ENCODE measurements at places on chromosomes 2 and 18.
A peak's percentile ranks its signal among the peaks of the same experiment; 100 is the strongest.

DNA sequence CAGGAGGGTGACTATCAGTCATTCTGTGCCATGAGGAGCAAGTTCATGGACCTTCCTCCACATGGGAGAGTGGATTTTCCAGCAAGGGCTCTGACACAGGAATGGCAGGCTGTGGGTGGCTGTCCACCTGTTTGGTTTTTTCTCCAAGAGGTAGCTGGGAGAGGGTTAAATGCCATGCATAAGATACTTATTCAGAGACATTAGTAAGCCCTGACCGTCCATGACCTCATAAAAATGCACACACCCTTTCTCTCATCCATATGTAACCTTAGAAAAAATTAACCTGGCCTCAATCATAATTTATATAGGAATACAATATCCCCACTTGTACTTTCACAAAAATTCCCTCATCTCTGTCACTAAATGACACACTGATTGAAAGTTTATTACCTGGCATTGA lies 51.3 kb downstream of the NPPC start:
- DNase-seq: no peak

DNA sequence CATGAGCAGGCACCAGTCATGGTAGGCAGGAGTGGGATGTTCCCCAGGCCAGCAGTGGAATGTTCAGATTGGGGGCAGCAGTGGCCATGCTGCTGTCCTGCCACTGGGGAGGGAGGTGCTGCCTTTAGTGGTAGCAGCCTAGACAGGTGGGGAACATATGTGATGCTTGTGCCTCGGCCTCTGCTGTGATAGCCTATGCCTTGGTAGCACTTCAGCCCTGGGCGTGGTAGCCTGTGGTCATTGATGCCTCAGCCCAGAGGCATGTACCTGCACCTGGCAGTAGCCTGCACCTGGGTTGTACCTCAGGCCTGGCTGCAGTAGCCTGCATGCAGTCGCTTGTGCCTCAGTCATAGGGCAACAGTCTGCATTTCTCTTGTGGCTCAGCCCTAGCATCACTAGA lies 7.1 kb downstream of the RFTN2 start:
- DNase-seq: no peak

DNA sequence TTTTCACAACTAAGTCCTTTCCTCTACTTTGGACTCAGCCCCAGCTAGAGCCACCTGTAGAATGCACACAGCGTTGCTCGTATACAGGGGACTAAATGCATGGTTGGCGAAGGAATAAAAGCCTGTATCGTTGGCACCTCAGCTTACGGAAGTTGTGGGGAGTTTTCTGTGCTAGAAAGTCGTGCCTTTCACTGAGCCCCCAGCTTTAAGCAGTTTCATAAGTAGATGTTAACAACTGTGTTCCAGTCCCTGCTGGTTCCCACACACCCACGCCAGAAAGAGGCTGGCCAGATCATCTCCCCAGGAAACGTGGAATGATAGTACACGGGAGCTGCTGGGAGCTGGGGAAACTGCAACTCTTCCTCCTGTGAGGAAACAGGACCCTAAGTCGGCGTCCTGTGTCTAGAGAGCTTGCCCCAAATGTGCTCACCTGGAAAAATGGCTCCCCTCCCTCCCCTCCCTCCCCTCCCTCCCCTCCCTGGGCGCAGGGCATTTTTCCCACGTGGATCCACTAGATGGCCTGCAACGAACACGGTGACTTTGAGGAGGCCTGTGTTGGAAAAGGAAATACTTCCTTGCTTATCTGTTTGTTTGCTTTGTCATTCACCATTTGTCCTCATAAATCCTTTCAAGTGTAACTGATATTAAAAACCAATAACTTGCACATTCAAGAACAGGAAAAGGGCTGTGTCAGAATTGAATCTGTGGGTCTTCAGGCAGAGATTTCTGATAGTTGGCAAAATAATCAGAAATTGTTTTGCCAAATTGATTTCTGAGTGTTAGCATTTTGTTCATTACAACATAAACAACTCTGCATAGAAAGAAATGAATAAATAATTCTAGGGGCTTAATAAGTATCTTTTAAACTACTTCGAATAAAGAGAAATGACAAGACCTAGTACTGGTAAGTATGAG lies 43.9 kb upstream of the RFX8 start:
- DNase-seq: peak; percentile 56

GRCh38 chr2:120218181-120218580 lies 5.0 kb downstream of the TMEM185B start:
- DNase-seq: no peak

GRCh38 chr2:233857511-233858141 lies 3.3 kb upstream of the HJURP start:
- DNase-seq: peak; percentile 64

DNA sequence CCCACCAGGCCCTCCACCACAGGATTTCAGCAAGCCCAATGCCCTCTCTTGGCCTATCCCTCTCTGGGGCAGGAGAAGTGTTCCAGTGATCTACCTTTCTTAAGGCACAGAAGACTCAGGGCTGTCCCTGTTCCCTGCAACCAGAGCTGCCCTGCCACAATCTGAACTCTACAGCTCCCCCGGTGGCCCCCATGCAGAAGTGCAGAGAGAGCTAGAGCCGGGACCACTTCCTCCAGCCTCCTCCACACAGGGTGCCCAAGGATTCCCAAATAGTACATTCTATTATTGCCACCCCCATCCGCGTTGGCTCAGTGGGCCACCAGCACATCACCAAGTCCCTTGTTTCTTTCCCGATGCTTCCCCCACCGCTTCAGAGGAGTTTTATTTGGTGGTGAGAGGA lies 114.8 kb upstream of the PTPRM start:
- peak; percentile 78 for DNase-seq
